Stimulated activated CD8-positive, alpha-beta memory T cell treated with anti-CD3 and anti-CD28 coated beads, Interleukin-4, amount 100 ng/mL, for 48 hours (primary cell): ENCODE measurements at places on chromosomes 11 and 22.

DNA sequence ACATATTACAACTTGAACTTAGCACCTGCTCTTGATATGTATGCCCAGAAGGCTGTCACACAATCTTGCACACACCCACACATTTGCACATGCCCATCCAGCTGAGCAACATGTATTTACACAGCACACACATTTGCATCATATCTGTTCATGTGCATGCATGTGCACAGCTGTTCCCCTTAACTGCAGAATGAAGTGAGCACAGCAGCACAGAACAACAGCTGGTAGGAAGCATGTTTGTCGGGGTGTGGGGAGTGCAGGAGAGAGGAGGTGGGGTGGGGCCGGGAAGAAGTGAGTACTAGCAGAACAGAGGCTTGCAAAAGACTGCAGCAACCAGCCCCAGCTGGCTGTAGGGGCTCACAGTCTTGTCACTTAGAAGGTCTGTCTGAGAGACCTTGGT is 296.5 kb downstream of the KIRREL3 start:
- no peak for DNase-seq

DNA sequence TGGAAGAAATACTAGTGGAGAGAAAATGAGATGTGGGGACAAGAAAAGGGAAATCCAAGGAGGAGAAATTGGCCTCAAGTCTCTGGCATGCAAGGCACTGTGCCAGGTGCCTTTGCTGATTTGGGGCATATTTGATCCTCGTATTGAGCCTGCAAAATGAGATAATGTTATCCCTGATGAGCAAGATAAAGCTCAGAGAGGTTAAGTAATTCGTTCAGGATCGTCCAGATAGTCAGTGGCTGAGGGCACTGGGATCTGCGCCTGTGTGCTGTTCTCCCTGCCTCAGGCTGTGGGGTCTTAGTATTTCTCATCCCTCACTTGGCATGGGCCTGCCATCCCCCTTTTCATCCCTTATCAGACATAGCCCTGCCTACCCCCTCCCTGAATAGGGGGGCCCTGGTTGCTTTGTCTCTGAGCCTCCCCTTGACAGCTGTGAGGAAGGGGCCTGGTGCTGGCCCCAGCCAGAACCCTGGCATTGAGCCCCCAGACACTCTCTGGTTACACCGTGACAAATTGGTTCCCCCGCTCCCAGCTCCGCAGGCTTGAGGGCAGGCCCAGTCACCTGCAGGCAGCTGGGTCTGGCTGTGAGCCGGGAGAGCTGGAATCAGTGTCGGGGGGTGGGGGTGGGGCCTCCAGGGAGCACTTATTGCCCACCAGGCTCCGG is 85.7 kb downstream of the NECTIN1 start:
- no peak for DNase-seq

DNA sequence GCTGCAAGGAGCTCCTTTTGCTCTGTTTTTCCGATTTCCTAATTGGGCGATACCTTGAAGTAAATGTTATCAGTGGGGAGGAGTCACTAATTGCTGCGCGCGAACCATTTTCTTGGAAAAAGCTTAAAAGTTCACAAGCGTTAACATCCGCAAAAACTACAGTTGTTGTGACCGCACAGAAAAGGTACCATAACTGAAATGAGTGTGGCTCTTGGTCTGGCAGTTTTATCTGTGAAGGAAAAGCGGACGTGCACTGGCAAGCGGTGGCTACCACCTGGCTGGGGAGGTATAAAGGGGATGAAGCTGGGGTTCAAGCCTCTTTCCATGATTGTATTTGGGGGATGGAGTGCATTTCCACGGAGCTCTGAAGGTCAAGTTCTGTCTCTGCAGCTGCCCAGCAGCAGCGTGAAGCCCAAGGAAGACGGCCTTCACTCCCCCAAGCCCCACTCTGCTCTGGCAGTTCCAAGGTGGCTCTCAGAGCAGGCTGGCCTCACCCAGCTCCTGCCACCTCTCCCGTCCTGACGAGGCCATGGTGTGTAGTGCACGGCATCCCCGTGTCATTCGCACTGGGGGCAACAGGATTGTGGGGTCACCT is 27.5 kb downstream of the MOV10L1 start:
- no peak for DNase-seq

- no peak for DNase-seq
Measured at GRCh38 chr11:98003606-98004371, 1017.0 kb upstream of the CNTN5 start.

GRCh38 chr11:108398439-108398838 is 68.9 kb downstream of the C11orf65 start:
- no peak for DNase-seq

DNA sequence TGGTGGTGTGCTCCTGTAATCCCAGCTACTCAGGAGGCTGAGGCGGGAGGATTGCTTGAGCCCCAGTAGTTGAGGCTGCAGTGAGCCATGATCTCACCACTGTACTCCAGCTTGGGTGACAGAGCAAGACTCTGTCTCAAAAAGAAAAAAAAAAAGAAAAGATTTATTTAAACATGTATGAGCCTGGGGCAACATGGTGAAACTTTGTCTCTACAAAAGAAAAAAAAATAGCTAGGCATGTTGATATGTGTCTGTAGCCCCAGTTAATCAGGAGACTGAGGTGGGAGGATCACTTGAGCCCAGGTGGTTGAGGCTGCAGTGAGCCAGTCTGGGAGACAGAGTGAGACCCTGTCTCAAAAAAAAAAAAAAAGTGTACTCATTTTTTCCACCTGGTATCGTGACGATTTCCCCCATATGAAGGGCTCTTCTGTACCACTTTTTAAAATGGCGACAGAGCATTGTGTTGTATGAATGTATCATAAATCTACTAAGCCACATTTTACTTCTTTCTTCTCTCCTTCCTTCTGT is 16.4 kb upstream of the KCTD14 start:
- no peak for DNase-seq

GRCh38 chr22:46366801-46367706 is 31.5 kb downstream of the TRMU start:
- no peak for DNase-seq
